Activated CD8-positive, alpha-beta T cell treated with anti-CD3 and anti-CD28 coated beads, Interleukin-2, amount 10 ng/mL, durations not matched to agents 7 days and 5 days (primary cell): ENCODE measurements at places on chromosomes 3 and 15.

GRCh38 chr3:152742368-152743347 is 92.3 kb upstream of the P2RY1 start:
- no peaks in the 10 kb centered on the region for H3K36me3 ChIP-seq
- DNase-seq: no peak
- no peak overlapping the region for H3K4me3 ChIP-seq
- H3K4me1 ChIP-seq: peaks cover 9% of the 10 kb centered on the region
- peaks cover 13% of the 10 kb centered on the region for H3K27me3 ChIP-seq

DNA sequence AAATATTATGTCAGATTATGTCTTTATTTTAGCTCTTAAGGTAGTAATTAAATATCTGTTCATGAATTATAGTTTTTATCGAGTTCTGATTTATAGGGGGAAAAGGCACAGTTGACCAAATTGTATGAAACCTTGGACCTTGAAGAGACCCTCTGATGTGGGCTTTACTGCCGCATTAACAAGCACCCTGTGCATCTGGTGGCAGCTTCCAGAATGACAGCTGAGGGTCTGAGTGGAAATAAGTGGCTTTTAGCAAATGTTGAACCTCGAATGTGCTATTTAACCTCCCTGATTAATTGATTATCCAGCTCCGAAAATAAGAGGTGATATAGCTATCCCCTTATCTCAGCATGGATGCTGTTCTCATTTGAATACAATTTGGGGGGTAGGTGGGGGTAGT is 87.0 kb downstream of the TMEM108 start:
- H3K4me3 ChIP-seq: no peak overlapping the region
- no peaks in the 10 kb centered on the region for H3K36me3 ChIP-seq
- peaks cover 2% of the 10 kb centered on the region for H3K27me3 ChIP-seq
- no peaks in the 10 kb centered on the region for H3K4me1 ChIP-seq

- DNase-seq: no peak
- no peak overlapping the region for H3K4me3 ChIP-seq
- no peaks in the 10 kb centered on the region for H3K36me3 ChIP-seq
- H3K4me1 ChIP-seq: no peaks in the 10 kb centered on the region
- no peaks in the 10 kb centered on the region for H3K27me3 ChIP-seq
These were observed 516.9 kb upstream of the TBL1XR1 start for GRCh38 chr3:177713928-177714900.

- no peaks in the 10 kb centered on the region for H3K36me3 ChIP-seq
- no peak overlapping the region for H3K4me3 ChIP-seq
- no peak overlapping the region for H3K27ac ChIP-seq
- H3K27me3 ChIP-seq: peaks cover 3% of the 10 kb centered on the region
These were observed 37.1 kb upstream of the APEH start for GRCh38 chr3:49636883-49637609.

GRCh38 chr15:66452971-66453580 is 44.5 kb downstream of the SNAPC5 start:
- no peaks in the 10 kb centered on the region for H3K27me3 ChIP-seq
- no peak overlapping the region for H3K4me3 ChIP-seq
- H3K36me3 ChIP-seq: peaks cover 32% of the 10 kb centered on the region
- DNase-seq: no peak

DNA sequence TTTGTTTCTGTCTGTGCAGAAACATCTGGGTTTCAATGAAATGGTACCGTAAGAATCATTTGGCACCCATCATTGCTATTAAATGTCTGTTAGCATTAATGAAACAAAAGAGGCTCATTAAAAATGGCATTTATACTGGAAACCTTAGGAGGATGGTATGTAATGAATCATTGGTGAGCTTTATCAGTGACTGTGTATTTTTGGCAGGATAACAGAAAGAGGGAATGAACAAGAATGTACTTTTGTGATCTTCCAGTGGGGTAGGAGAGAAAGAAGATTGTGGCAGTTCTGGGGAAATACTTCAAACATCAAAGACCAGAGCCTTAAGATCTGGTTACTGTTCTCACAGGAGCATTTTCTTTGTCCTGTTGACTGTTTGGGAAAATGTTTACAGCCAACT is 4.7 kb upstream of the DCBLD2 start:
- H3K27ac ChIP-seq: no peak overlapping the region
- no peak overlapping the region for H3K4me3 ChIP-seq
- H3K27me3 ChIP-seq: peaks cover 19% of the 10 kb centered on the region
- no peak for DNase-seq
- H3K36me3 ChIP-seq: no peaks in the 10 kb centered on the region

DNA sequence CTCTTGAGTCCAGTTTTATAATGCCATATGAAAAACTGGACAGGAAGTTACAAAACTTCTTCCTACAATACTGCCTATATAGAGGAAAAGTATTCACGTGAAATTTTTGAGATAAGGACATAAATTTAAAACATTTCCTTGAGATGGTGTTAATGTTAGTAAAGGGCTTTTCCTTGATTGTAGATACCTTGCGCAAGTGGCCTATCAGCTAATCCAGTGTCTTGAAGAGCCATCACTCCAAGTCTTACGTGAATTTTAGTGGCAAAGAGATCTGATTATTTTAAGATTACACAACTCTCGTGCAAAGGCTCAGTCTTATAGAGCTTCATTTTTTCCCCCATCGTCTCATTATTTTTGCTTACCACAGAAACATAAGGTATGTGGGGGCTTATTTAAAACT is 18.4 kb downstream of the C3orf38 start:
- peaks cover 4% of the 10 kb centered on the region for H3K4me1 ChIP-seq
- no peak overlapping the region for H3K4me3 ChIP-seq
- no peaks in the 10 kb centered on the region for H3K27me3 ChIP-seq
- no peak for DNase-seq
- no peak overlapping the region for H3K27ac ChIP-seq

DNA sequence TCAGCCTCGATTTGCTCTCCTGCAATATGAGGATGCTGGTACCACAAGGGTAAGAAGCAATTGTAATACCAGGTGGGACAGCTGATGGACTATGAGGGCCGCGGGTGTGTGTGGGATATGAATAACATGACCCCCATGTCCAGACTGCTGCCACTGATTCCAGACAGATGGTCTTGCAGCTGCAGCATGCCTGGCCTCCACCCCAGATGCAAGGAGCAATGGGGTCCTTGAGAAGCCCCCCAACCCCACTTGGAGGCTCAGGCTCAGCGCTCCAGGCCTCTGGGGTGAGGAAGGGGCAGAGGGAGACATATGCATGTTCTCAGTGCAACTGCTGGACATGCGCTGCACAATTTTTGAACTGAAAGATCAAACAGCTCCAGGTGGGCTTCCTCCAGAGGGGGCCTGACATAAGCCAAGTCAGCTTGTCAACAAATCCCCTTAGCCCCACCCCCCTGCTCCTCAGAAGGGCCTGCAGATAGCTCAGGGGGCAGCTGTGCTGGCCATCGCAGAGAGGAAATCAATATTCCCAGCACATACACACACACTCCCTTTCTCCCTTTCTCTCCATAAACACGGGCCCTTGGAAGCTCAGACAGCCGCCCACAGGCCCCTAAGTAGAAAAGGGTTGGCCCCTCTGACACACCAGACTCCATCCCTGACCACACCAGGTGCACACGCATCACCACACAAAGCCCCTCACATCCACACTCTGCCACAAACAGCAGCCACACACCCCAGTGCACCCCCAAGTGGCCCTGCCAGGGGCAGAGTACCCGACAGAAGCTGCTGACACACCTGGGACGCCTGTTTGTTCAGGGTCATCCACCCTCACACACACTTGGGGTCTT is 107.0 kb downstream of the IQSEC1 start:
- peak overlapping the region; percentile 51 for H3K4me3 ChIP-seq
- H3K4me1 ChIP-seq: peaks cover 61% of the 10 kb centered on the region
- no peak overlapping the region for H3K27ac ChIP-seq

DNA sequence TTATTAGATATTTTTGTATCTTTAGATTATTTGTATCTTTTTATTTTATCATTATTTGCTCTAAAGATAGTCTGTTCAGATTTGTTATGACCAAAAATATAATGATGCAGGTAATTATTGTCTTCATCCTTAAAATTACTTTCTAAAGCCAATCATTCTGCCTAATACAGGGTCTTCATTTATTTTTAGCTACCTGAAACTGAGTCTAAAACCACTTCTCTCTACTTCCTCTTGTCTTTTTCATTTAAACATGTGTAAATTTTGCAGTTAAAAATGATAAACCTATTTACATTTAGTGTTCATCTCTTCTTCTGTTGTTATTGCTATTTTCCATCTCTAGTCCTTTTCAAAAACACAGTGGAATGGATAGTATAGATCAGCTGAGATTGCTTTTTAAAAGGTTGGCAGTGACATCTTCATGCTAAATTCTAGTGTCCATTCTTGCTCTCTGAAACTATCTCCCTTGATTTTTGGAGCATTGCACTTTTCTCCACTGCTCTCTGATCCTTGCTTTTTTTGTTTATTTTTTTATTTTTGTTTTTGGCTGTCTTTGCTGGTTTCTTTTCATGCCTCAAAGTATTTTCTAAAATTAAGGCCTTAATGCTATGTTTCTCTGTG is 91.8 kb downstream of the UBE2E2 start:
- H3K27me3 ChIP-seq: no peaks in the 10 kb centered on the region
- peaks cover 4% of the 10 kb centered on the region for H3K4me1 ChIP-seq
- H3K4me3 ChIP-seq: no peak overlapping the region
